ENCODE measurements at places on chromosomes 6 and 20. TPM values are rescaled to one million over a fixed set of nuclear protein-coding genes. Genes with fewer than 3 reads are reported as not detected.

DNA sequence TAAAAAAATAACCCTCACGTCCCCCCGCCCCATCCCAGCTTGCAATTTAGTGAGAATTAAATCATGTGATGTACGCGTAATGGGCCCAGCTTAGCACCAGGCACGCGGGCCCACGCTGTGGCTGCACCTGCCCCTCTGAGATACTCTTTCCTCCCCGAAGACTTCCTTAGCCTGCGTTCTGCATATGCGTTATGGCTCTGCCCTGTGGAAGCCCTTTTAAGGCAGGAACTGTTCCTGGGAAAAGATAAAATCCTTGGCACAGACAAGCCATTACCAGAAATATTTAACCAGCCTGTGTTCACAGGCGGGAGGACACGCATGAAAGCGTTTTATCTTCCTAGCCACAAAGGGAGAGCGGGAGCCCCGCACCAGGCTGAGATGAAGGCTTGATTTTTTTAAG is 311.0 kb downstream of the LRFN2 start:
- no peak for DNase-seq

- DNase-seq = no peak
These were observed 33.5 kb upstream of the LGSN start for GRCh38 chr6:63353286-63353630.

GRCh38 chr20:11155156-11155756 is 481.5 kb upstream of the JAG1 start:
- DNase-seq = no peak

The SLC22A2 gene
- 1.1 TPM for total RNA-seq

The TREM2 gene
- 10.5 TPM for total RNA-seq

DNA sequence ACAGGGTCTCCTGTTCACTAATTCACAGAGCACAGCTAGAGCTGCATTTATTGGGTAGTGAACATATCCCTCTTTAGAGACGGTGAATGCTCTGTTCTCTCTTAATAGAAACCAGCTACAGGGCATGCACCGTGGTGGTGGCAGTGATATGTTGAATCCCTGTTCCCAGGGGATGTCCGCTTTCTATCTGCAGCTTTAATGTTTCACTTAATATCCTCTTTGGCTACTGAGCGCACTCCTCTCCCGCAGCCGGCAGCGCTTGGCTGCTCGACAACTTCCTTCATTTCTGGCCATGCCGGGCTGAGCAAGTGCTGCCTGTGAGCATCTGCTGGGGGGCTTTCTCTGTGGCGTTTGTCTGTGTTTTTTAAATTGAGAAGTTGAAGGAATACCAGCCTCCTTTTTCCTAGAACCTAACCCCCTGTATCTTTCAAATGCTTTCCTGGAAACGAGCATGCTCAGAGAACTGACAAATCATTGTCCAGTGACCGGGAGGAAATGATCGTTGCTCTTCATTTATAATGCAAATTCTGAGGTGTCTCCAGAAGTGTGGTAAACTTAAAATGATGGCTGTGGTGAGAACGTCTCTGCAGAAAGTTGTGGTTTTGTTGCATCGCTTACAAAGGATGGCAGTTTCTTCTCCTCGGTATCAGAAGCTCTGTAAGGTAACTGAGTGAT is 297.9 kb downstream of the UTRN start:
- no peak for DNase-seq
